Right renal cortex interstitium (tissue), 3 donors: ENCODE measurements at places on chromosomes 13 and 19.

- DNase-seq, result no peak
These were observed 536 bp upstream of the NCR1 start for GRCh38 chr19:54905421-54905802.

GRCh38 chr13:101452519-101453485 is at the start of gene ITGBL1:
TSS of gene ITGBL1 (plus strand) at chr13:101452675. CDS start at chr13:101452834, 159 bp downstream.
- no peak for DNase-seq

- DNase-seq, result no peak
These were observed 88.2 kb downstream of the STK24 start for GRCh38 chr13:98488736-98489135.

- no peak for DNase-seq
These were observed 95.0 kb upstream of the IRS2 start for GRCh38 chr13:109881347-109881725.

GRCh38 chr19:47404334-47405196 is 14.8 kb downstream of the MEIS3 start:
- no peak for DNase-seq

GRCh38 chr19:45716359-45717130 is 14.2 kb downstream of the FBXO46 start:
- peak; percentile 23 for DNase-seq

DNA sequence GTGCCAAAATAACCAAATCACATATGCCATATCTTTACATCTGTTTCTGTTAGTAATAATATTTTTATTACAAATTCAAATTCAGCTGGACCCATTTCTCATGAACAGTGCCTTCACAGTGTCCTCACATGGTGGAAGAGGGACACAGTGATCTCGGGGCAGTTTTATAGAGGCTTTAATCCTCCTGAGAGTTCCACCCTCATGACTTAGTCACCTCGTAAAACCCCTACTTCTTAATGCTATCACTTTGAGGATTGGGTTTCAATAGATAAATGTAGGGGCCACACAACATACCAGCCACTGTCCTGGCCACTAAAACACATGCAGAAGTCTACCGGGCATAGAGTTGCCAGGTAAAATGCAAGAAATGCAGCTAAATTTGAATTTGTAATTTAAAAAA is 201.5 kb downstream of the MYO16 start:
- no peak for DNase-seq

DNA sequence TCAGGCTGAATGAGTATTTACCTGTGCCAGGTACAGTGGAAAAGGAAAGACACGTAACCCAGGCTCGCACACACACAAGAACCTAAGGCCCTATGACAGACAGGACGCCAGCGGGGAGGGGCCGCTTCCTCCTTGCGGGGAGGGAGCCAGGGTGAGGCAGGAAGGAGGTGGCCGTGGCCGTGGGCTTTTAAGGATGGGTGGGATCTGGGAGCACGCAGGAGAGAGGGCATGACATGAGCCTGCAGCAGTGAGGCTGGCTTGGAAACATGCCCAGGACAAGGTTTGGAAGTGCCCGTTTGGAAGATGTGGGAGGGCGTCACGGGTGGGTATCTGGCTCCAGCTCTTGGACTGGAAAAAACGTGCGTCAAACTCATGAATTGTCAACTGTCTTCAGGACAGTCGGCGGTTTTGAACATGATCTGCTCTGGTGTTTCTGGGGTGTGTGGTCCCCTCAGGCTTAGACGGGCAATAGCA is 20.1 kb downstream of the SH3GL1 start:
- DNase-seq, result no peak

GRCh38 chr19:13995017-13995728 is 10.9 kb downstream of the RFX1 start:
- DNase-seq, result no peak

DNA sequence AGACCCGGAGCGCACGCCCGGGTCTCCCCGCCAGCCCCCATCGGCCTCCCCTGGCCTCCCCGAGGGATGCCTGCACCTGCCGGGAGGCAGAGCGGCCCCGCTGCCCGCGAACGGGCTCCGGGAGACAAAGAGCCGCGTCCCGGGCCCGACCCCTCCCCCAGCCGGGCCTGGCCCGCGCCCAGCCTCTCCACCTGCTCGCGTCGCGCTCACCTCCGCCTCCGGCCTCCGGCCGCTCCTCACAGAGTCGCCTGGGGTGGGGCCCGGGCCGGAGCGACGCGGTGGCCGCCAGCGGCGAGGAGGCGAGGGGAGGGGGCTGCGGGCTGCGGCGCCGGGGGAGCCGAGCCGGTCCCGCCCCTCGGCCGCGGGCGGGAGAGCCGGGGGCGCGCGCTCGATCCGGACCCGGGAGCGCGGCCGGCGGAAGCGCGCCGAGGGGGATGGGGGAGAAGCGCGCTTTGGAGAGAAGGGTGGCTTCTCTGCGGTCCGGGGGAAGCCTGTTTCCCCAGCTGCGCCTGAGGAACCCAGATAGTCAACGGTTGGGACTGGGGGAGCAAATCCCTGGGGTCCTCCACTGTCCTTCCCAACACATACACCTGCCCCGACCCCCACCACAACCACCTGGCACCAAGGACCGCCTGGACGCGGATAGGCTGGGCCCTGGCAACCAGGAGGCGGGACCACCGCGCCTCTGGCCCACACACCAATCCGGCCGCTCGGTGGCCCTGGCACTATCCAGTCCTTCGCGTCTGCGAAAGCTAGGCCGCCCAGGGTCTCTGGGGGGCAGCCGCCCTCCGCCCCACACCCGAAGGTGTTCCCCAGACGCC is at the start of gene PRR36:
Gene PRR36 (minus strand): TSS at position 315 of the 821 bp plus-strand sequence. CDS start 701 bp downstream, outside the sequence.
- no peak for DNase-seq

DNA sequence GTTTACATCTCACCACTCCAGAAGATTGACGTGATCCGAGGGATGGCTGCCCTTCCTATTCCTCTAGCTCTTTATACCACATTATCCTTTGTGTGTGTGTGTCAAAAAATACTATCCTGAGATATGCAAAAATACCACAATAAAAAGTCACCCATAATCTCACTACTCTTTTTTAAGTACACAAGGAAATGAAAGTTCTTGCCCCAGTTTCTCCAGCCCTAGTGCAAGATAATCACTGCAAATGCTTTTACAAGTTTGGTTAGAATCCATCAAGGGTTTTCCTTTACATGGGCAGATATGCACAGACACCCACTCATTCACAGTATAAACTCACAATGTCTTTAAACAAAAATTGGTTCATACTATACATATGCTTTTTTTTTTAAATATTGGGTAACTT is 89.3 kb downstream of the DIAPH3 start:
- DNase-seq, result no peak
